ENCODE measurements at places on chromosomes 1 and 21.
A peak's percentile ranks its signal among the peaks of the same experiment; 100 is the strongest.

GRCh38 chr1:24110642-24111261 is 1.2 kb downstream of the MYOM3 start:
- DNase-seq: no peak

GRCh38 chr1:183871142-183871541 is 66.2 kb downstream of the RGL1 start:
- no peak for DNase-seq

- no peak for DNase-seq
Observed at GRCh38 chr1:12426030-12426429, 192.0 kb downstream of the DHRS3 start.

GRCh38 chr1:56050911-56051310 is 528.5 kb downstream of the PLPP3 start:
- DNase-seq: no peak

- DNase-seq: no peak
Observed at GRCh38 chr1:230950404-230950803, 28.3 kb downstream of the TTC13 start.

- DNase-seq: no peak
Observed at GRCh38 chr1:12384836-12385456, 155.1 kb downstream of the VPS13D start.

DNA sequence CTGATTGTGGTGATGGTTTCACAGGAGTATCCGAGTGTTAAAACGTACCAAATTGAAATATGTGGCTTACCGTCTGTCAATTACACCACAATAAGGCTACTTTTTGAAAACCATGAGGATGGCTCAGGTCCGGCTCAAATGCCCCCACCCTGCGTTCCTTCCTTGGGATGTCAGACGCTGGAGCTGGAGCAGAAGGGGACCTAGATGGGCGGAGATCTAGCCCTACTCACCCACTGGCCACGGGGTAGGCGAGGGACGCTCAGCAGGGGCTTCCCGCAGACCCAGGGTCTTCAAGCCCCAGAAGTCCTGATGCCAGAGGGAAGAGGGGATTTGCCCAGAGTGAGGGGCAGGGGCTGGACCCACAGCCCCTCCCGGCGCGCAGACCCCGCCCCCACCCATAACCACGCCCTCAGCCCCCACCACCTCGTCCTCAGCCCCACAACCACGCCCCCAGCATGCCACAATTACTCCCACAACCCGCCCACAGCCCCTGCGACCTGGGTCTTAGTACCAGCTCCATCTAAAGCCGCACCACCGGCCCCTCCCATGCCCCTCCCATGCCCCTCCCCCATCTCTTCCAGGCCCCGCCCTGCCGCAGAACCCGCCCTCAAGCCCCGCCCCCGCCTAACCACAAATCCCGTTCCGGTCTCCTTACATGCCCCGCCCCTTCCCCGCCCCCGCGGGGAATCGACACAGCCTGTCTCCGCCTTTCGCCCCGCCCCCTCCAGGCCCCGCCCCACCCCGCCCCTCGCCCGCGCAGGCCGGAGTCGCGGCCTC is at the start of gene LRRC3:
Gene LRRC3 (plus strand): TSS at position 764 of the 777 bp plus-strand sequence. CDS start 1,135 bp downstream, outside the sequence.
- peak; percentile 76 for DNase-seq

DNA sequence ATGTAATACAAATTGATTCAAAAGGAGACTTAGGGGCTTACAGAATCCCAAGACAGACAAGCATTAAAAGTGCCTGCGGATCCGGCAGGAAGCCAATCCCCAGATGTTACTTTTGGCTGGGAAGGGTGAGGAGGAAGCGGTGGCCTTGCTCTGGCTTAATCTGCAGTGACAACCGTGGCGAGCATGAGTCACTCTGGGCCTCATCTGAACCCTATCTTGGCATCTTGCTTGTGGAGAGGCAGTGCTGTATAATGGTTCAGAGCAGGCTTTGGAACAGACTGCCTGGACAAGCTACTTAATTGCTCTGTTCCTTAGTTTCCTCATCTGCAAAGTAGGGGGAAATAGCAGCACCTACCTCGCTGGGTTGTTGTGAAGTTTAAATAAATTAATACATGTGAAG is 74.1 kb downstream of the XCL2 start:
- no peak for DNase-seq

DNA sequence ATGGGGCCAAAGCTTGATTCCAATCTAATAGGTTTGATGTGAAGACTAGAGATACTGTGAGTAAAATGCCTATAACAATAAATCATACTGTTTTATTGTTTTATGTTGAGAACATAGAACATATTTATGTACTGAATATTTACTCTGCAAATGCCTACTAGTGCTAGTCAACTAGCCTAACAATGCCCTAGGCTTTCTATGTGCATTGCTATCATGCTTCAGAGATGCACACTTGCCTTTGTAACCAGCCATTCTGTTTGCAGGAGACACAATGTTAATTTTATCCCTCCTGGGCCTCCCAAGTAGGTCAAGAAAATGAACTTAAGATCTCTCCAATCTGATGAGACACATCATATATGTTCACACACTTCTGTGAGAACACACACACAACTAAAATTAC is 530.8 kb upstream of the BEND5 start:
- DNase-seq: no peak

DNA sequence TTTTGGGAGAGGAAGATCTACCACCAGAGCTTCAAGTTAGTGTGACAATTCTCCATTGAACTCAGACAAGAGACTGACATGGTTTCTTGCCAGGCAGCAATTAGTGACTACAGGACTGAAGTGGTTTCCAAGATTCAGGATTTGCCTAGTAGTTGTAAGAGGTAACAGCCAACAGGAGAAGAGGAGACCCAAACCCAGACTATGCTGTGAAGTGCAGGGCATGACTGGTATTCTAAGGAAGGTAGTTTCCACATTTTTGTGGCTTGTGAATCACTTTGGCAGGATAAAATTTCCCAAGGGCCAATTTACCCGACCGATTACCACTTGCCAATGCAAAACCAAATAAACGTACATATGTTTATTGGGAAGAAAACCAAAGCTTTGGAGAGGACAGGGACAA is 14.7 kb upstream of the RAP1A start:
- DNase-seq: no peak

DNA sequence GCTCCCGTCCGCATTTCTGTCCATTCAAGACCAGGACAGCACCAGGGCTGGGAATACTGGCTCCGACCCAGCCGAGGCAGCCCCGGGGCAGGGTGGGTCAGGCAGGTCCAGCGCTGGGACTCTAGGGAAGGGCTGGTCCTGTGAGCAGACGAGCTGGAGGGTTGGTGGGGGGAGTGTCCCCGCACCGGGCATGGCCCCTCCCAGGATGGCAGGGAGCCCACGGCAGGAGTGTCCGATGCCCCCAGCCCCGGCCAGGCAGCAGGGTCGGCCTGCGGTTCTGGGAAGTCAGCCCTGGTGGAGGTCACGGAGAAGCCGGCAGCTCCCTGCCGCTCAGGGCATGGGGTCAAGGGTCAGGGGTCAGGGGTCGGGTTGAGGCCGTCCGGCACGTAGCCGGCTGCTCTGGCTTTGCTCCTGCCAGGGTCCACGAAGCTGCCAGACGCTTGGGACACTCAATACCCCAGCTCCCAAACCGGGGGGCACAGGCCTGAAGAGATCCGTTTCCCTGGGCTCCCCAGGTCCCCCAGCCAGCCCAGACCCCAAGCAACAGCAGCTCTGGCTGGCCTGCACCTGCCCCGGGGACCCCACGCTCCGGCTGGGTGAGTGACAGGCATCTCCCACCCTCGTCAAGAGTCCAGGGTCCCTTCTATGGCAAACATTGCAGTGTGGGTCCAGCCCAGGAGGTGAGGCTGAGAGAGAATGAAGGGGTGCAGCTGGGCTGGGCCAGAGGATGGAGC is 6.7 kb downstream of the C1QTNF12 start:
- DNase-seq: no peak

DNA sequence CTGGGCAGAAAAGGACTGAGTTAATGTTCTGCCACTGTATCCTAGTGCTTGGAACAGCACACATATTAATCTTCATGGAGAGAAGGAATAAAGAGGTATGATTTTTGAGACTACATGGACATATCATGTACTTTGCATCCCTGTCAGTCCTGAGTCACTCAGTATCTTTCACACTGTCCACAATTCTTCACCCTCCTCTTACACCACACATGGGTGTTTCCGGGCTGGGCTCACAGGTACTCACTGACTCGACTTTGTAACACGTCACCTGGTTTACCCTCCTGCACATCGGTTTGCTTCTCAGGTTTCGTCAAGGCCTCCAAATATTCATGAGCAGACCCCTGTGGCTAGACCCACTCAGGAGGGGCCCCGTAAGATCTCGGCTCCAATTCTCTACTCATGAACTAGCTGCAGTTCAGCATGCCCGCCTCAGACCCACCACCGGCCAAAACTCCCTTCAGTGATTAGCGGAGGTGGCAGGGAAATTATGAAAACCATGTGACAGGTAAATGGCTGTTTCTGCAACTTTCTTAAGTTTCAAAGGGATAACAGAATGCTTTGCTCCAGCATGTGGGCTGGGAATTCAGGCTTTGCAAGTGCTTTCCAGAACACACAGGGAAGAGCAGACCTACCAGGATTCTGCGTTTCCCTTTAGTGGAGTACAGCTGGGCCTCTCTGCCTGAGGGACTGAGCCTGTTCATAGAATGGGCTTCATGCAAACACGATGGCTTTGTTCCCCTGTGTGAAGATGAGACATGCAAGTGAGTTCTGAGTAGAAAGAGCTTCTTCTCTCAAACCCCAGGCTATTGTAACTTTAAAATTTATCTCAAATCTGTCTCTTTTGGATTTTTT is 31.3 kb upstream of the TRABD2B start:
- no peak for DNase-seq

DNA sequence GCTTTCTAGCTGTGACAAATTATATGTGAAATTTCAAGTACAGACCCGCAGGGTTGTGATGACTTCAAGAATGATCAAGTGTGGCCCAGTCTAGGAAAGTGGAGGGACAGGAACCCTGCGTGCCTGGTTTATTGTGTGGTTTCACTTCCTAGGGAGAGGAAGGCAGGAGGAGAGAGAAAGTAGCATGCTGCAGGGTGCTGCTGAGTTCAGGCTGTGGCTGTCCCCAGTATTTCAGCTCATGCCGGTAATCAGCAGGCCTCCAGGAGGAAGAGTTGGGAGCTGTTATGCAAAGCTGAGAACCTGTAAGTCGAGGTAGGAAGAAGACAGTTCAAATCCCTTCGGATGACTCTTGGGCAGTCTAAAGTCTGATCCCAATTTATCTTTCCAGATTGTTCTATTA is 140.4 kb downstream of the ROR1 start:
- DNase-seq: no peak

DNA sequence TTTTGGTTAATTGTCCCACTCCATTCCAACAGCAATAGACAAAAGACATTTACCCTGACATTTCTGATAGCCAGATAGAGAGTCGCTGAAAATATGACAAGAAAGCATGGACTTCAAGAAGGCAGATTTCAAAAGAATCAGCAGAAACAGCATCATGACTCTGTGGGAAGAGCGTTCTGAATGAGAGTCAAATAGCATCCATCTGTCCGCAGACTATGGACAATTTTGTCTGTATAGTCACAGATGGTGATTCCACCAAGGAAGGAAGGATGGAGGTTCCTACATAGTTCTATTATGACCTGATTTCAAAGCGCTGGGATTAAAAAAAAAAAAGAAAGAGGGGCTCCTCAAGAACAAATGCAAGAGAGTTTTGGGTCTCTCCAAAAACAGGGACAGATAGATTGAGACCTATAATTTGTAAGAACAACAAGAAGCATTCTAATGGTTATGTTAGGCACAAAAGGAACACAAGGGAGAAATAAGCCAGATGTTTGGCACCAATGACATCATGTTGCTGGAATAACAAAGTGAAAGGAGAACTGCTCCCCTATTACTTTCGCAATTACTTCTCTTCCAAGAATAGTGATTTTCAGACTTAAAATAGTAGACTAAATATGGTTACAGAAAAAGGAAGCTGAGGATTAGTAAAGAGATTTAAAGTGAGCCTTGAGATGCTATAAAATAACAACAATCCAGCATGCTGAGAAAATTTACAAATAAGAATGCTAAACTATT is 28.5 kb downstream of the NIBAN1 start:
- DNase-seq: no peak

GRCh38 chr1:202126426-202126825 is 3.7 kb downstream of the GPR37L1 start:
- no peak for DNase-seq

- DNase-seq: no peak
Observed at GRCh38 chr1:228164561-228165371, 838 bp upstream of the IBA57 start.

DNA sequence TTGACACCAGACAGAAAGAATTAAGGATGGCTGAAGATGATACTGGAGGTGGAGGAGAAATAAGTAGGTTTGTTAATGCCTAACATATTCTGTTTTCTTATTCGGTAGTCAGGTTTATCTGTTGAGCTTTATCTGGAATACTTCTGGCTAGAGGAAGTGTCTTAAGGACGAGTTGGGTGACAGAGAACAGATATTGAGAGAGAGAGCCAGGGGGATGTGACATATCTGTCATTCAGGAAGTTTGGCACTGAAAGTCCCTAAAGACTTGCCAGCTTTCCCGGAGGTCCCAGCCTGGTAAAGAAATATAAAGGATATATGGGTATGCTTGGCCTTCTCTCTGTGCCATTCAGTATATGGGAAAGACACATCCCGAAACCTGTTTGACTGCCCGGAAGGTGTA is 280.6 kb downstream of the ZP4 start:
- DNase-seq: no peak

- no peak for DNase-seq
Observed at GRCh38 chr1:162168261-162168660, 98.8 kb downstream of the NOS1AP start.

GRCh38 chr1:111503585-111504060 is at the start of the genes ADORA3 and TMIGD3:
ADORA3 (minus strand) TSS chr1:111503633; CDS start chr1:111503354, 279 bp downstream.
TMIGD3 (minus strand) TSS chr1:111503633; CDS start chr1:111503354, 279 bp downstream.
- DNase-seq: no peak

- DNase-seq: no peak
Observed at GRCh38 chr1:116751621-116752020, 2.6 kb upstream of the CD2 start.

DNA sequence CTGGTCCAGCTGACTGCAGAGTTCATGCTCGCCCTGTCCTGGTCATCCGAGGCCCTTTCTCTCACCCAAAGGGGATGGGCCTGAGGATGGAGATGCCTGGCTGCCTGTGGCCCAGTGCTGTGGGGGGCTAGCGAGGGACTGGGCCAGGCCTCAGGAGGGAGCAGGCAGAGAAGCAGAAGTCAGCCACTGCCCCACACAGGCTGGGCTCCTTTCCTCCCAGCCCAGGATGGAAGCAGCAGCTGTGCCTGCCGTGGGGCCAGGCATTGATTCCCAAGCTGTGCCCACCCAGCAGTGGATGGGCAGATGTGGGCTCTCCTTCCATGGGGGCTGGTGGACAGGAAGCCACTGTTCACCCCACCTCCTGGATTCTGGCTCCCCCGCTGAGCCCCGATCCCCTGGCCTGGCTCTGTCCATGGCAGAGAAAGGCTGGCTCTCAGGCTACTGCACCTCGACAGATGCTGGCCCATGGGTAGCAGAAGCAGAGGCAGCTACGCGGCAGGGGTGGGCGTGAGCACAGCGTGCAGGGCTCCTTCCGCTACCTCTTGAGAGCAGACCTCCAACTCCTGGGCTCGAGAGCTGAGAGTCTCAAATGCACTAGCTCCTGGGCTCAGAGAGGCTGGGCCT is 24.6 kb downstream of the RUNX3 start:
- DNase-seq: no peak

DNA sequence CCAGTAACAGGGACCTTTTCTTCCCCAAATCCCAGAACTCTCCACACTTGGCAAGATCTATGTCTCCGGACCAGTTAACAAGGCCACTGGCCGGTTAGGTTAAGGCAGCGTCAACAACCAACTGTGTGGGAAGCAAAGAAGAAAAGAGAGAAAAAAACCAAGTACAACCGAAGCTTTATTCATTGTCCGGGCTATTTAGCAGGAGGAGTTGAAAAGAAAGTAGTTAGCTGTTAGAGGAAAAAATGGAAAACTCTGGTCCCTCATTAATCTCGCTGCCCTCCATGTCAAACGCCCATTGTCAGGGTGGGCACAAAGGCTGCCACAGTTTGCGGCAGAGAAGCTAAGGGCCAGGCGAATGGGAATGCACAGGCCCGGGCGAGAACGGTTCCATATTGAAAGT is 49.3 kb upstream of the GRIK3 start:
- no peak for DNase-seq
